ENCODE measurements at places on chromosomes 1 and 21.
A peak's percentile ranks its signal among the peaks of the same experiment; 100 is the strongest.

DNA sequence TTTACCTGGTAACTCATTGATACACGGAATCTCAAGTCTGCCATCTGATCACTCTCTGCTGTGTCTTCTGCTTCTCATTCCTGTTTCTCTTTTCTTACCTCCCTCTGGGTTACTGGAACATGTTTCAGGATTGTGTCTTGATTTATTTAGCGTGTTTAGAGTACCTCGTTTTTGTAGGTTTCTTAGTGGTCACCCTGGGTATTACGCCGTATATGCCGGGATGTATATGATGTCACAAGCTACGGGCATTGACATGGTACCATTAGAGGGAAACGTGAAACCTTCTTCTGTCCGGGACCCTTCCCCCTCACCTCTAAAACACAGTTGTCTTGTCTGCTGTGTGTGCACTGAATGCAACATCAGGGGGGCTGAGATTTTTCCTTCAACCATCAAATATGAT is 2.8 kb downstream of the ACTRT2 start:
- no peak for DNase-seq

DNA sequence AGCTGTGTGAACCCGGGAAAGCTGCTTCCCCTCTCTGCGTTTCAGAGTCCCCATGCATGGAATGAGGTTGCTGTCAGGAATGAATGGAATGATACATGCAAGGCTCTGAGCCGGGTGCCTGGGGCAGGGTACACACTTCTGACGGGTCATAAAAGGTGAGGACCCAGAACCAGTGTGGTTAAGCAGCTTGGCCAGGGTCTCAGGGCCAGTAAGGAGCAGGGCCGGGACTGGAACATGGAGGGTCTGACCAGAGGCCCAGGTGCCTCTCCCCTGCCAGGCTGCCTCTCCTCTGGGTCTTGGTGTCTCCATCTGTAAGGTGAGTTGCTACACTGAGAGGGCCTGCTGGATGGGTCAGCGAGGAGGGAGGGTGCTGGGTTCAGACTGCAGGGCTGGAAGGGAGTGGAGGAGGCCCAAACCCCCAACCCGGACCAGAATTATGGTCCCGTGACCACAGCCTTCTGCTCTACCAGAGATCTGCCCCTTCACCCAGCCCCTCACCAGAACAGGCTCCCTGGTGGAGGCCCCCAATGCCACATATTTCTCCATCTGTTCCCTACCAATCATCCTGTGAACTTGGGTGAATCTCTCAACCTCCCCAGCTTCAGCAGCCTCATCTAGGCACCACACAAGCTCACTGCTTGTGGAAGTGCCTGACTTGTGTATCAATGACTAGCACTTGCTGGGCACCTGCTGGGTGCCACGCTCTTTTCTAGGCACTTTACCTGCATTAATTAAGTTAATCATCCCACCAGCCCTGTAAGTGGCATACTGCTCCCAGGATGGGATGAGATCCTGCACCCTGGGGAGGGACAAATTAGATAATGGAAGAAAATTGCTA is 16.2 kb upstream of the LRP8 start:
- DNase-seq, result no peak

- DNase-seq, result no peak
These were observed 378.5 kb downstream of the SMYD3 start for GRCh38 chr1:246128494-246129069.

DNA sequence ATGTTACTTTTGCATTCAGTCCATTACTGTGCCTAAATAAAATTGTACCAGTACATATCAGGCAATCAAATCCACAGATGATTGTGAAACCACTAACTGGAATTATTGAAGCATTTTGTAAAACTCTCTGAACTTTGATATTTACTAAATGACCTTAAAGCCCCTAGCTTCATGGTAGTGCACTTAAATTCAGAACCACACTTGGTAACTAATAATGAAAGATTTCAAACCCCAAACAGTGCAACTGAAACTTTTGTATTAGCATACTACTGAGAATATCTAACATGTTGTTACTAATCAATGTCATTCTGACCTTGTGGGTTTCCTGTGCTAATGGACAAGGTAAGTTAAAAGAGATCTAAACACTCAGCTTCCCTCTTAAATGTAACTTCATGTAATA is at the start of gene CFHR3:
CFHR3 (plus strand) TSS at position 238 of the 400 bp plus-strand sequence; CDS start at position 285, 47 bp downstream.
- no peak for DNase-seq

DNA sequence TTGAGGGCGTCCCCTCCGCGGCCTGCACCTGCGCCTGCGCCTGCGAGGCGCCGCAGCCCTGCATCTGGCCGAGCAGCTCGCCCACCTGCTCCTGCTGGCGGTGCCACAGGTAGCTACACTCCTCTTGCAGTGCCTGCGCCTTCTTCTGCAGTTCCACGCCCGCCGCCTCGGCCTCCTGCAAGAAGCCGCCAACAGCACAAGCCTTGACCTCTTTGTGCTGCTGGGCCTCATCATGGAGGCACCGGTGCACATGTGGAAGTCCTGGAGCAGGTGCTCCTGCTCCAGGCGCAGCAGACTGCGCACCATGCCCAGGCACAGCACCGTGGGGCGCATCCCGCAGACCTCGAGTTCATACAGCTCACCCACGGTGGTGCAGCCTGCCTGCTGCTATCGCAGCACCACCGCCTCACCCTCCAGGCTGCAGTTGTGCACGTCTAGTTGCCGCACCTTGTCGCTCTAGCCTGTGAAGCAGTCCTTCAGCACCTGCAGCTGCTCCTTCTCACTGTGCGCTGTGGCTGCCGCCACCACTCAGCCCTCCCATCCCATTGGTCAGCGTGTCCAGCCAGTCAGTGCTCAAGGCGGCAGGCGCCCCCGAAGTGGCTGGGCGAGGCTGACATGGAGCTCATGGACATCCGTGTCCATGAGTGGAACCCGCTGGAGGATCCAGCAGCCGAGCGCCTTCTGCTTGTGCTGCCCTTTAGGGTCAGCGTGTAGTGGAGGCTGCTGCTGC is 12.2 kb upstream of the CD2 start:
- DNase-seq, result no peak

DNA sequence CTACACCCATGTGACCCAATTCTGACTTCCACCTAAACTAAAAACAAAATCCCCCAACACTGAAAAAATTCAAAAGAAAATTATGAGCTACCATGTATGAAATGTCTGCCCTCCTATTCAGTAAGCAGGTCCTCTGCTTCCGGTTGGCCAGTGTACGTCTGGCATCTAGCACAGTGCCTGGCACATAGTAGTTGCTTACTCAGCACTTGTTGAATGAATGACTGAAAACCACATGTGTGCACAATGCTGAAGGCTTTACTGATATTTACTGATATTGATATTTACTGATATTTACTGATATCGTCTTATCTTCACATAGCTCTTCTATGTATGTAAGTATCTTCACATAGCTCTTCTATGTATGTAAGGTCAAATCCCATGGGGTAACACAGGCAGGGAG is 642.2 kb downstream of the SMYD3 start:
- DNase-seq, result no peak

DNA sequence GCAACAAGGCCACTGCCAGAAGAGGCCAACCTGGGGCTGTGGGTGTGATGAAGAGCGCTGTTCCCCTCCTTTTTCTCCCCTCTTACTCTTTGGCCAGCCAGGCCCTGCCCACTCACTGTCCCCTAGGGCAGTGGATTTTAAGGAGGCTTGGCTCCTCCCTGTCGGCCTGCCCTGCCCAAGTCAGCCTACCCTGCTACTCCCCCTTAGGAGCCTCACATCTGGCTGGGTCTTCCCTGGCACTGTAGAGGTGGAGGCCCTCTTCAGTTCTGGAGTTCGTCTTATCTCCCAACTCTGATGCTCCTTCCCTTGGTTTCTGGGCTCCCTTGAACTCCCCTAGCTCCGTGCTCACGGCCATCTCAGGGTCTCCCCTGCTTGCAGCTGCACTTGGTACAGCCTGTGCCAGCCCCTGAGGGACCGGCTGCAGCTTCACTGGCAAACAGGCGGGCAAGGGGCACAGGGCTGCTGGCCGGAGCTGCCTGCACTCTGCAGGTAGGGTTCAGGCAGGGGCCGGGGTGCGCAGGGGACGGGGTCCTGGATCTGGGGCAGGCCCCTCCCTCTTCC is 4.0 kb downstream of the AMPD2 start:
- DNase-seq, result no peak

DNA sequence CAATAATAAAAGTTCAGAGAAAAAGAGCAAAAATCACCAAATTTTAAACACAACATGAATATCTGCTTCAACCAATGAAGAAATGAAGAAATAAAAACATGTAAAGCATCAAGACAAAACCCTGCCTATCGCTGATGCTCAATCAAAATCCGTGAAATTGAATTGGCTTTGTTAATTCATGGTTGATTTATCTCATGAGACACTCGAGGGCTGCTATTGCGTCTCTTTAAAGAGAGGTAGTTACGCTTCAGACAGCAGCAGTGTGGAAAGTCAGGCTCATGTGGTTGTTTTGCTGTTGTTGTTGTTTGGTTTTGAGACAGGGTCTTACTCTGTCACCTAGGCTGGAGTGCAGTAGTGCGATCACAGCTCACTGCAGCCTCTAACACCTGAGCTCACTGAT is 65.5 kb upstream of the RGS7 start:
- no peak for DNase-seq

DNA sequence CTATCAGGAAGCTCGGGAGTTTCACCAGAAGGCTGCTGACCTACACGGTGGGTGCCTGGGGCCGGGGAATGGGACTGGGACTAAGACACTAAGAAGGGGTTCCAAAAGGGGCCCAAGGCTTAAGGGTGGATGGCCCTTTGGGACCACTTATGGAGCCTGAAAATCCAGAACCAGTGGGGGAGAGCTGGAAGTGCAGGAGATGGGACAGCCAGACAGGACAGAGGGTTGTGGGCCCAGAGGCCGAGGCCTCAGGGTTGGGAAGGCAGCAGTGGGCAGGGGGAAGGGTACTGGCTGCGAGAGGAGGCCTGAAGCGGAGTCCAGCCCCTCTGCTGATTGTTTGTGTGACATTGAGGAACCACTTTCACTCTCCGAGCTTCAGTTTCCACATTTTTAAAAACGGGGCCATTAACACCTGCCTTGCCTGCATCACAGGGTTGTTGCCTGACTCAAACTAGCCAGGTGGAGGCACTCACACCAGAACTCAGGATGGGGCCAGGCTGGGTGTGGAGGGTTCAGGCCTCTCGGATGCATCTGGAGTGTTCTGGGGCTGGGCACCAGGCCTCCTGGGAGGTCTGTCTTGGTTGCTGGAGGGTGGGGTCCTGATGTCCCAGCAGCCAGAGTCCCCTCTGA is 3.0 kb downstream of the TTC24 start:
- no peak for DNase-seq

- DNase-seq, result no peak
These were observed 89.4 kb upstream of the LBR start for GRCh38 chr1:225517221-225517620.

GRCh38 chr1:2091611-2092604 is 41.7 kb downstream of the PRKCZ start:
- peak; percentile 10 for DNase-seq

- no peak for DNase-seq
These were observed 11.2 kb downstream of the RGL1 start for GRCh38 chr1:183816110-183816509.

- DNase-seq, result peak; percentile 95
These were observed 66.7 kb downstream of the CCDC30 start for GRCh38 chr1:42529724-42530181.

DNA sequence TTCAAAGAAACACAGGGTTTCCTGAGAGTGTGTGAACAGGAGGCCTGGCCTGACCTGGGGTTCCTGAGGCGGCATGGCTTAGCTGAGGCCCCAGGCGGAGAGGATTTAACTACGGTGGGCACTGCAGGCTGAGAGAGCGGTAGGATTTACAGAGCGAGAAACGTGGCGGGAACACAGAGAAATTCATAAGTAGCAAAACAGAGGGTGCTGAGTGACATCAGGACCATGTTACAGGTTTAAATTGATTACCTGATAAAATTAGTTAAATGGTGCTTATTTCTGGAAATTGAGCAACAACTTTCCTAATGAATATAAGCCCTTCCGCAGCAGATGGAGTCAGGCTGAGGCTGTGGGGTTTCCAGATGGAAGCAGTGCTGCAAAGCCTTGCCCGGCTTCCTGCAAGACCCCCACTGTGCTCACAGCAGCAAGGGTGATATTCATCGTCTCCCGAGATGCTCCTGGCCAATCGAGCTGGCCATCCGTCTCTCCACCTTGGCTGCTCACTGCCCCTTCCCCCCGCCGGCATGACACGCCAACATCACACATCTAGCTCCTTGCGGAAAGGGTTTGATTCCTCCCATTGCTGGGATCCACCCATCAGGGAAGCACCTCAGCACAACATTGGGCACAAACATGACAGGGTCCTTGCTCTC is 69.4 kb upstream of the MORC3 start:
- DNase-seq, result no peak

DNA sequence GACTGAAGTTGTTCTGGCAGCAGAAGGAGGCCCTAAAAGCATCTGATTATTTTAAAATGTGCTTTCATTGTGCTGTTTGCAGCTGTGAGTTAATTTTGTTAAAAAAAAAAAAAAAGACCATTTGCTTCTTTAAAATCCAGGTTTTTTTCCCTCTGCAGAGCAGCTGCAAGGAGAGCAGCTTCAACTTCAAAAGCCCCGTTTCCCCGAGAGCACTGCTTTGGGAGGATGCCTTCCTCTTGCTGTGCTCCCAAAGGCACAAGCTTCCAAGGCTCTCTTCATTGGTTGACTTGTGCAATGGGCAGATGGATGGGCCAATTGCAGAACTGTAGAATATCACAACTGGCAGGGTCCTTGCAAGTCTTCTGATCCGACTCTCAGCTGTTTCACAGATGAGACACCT is 459.2 kb upstream of the PKN2 start:
- no peak for DNase-seq
